ENCODE measurements at places on chromosomes 4 and X.
A peak's percentile ranks its signal among the peaks of the same experiment; 100 is the strongest.

DNA sequence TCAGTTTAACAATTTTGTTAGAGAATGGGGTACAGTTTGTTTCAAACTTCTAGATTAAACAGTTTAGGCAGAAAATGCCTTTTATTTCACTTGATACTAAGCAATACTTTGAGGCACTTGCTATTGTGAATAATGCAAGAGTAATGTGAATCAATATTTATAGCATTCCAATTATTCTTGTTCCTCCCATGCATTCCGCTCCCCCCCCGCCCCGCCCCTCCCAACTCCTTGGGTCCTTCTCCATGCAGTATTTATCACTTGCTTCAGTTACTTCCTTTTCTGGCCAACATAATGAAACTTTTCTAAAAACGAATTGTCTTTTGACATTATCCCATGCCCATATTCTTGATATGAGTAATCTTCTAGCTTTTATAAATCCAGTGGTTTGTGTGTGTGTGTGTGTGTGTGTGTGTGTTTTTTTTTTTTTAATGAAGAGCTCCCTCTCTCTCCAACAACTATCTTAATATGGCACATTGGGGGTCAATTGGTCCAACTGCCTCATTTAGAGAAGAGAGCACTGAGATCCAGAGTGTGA is 1.6 kb downstream of the BANK1 start:
- DNase-seq, result no peak

DNA sequence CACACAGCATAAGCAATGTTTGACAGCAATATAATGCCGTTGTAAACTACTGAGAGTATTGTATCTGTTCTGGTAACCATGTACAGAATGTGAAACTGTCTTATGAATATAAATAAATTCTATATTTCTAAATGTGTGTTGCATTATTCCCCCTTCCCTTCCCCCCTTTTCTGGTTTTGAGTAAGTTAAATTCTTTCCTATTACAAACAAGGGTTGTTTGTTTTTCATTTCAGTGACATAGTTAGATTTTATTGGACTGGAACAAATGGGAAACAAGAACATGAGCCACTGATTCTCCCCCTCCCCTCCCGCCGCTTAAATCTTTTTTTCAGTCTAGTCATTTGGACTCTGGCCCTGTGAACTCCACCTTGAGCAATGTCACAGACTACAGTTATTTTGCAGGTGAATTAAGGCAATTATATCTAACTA is 69.8 kb downstream of the GPAT3 start:
- no peak for DNase-seq

DNA sequence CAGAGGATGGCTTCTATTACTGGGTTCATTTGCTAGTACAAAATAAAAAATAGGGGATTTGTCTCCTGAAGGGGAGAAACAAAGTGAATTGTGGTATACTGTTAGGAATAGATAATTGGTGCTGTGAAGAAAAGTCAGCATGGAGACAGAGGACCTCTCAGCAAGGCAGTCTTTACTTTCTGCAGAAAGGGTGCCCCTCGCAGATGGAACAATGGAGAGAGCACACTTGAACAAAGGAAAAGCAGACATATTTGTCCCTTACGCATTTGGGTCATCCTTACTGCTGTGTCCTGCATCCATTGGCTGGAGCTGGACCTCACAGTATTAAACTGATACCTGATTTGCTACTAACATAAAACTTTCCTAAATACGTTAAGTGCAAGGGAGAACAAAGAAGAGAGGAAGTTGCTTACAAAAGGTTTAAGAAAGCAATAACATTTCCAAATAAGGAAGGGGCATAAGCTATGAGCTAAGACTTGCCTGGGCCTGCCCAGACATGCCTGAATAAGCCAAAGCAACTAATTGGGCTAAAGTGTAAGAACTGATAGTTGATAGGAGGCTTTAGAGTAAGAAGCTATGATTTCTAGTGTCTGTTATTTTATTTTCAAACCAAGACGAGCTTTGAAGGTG is 83.8 kb downstream of the CCKAR start:
- DNase-seq, result no peak

- no peak for DNase-seq
These were observed 216.3 kb upstream of the PCDH18 start for GRCh38 chr4:137748616-137749015.

DNA sequence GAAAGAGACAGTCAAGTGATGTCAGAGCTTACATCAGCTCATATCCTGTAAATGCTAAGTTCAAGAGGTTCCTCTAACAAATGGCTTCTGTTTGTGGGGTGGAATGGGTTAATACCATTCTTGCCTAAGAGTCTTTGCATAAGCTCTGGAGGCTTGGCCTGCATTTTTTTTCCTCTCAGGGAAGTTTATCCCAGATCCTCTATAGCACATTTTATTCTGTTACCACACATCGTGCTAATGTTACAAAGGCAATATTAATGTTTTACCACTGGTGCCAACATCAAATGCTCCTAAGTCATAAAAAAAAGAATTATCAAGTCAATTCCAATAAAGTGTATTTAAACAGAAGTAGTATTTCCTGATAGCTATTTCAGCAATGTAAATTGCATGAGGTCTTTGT is 2.9 kb upstream of the ADH6 start:
- DNase-seq, result no peak

GRCh38 chr4:7295911-7296660 is 103.7 kb downstream of the SORCS2 start:
- no peak for DNase-seq

DNA sequence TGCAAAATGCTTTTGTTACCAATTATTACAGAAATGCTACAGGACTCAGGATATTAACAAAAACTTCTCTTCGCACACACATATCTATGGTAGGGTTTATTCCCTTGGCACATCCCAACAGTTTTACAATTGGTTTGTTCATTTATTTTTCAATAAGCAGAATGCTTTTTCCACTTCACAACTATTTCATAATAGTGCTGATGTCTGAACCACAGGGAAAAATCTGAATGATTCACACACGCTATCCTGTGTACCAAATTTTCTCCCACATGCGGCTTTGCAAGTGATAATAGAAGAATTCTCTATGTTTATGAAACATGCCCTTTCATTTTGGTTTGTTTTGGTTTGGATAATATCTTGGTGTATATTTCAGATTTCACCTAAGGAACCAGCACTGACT is 725.7 kb upstream of the TENM3 start:
- no peak for DNase-seq

DNA sequence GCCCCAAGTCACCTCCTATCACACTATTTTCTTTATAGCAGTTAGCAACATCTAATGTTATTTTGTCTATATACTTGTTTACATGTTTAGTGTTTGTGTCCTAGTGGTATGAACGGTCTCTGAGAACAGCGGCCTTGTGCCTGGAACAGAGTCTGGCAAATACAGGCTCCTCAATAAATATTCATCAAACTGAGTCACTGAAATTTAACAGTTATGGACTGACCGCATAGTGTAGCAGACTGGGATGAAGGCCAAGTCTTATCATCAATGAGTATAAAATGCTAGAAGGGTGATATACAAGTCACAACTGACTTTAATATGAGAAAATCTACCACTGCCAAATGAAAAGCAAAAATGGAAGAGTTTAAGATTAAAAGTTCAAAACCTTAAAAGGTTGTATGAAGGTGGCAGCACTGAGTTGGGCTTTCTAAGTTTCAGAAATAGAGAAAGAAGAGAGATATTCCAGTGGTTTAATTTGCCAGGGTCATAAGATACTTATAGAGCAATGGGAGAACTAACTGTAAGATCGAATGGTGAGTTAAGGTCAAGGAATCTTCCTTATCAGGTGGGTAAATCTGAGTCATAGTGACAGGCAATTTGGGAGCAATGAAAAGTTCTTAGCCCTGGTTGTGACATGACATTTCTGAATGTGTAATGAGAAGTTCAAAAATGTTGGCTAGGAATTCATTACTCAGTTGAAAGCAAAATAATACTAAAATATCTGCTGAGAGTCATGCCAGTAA is 34.9 kb downstream of the ELOVL6 start:
- no peak for DNase-seq

- peak; percentile 1 for DNase-seq
These were observed 768 bp downstream of the MID2 start for GRCh38 chrX:107826238-107827029.

DNA sequence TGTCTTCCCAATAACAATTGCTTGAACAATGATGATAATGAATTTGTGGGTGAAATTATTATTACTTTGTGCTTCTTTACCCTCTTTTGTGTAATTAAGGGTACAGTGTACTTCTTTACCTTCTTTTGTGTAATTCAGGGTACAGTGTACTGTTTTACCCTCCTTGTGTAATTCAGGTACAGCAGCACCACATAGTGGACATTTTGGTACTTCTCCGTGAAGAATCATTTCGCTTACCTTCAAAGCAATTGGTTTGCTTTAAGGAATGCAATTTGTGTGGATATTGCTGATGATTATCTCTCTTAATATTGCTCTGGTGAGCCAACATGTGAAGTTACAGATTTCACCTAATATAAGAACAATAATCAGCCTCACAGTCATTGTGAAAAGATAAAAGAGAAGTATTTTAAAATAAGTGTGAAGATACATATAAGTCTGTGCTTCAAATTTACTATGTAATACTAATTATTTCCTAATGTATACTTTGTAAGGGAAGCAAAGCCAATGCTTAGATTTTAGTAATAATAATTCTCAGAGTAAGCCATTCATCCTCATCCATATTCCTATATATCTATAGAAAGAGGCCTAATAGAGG is 27.2 kb upstream of the SEC24B start:
- no peak for DNase-seq

- no peak for DNase-seq
These were observed 55.7 kb upstream of the SLC7A11 start for GRCh38 chr4:138297743-138298405.

DNA sequence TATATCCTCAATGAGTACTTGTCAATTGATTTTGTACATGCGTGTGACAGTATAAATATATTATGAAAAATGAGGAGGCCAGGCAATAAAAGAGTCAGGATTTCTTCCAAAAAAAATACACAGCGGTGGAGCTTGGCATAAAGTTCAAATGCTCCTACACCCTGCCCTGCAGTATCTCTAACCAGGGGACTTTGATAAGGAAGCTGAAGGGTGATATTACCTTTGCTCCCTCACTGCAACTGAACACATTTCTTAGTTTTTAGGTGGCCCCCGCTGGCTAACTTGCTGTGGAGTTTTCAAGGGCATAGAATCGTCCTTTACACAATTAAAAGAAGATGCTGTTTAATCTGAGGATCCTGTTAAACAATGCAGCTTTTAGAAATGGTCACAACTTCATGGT is at the start of gene OTC:
Gene OTC (plus strand): TSS at position 243 of the 400 bp plus-strand sequence. CDS start 93 bp downstream, at position 336.
- DNase-seq, result no peak

DNA sequence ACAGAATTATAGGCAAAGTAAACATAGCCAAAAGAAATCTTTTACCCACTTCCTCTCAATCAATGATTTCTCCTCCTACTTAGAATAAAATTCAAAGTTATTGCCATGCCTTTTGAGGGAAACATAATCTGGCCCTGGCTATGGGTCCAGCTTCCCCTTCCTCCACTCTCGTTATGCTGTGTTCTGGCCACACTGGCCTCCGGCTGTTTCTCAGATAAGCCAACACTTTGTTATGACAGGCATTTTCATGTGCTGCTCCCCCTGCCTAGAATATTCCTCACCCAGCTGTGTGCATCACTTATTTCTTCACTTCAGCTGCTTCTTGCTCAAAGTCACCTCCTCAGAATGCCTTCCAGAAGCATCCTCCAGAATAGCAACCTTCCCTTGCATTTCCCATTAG is 386.6 kb upstream of the AADAT start:
- DNase-seq, result no peak

DNA sequence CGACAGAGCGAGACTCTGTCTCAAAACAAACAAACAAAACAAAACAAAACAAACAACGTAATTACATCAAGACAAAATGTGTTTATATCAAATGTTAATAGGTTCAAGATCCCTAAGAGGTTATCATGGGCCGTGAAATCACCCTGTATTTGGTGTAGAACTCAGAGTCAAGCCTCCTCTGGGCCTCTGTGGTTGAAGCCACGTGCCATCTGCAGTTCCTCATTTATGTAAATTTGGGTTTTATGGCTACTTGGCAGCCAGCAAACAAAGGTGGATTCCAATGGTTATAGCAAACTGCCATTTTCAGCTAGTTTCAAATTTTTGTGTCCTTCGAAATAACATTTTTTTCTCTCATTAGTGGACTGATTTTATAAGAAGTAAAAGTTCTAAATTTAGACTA is 16.4 kb downstream of the NSDHL start:
- no peak for DNase-seq

DNA sequence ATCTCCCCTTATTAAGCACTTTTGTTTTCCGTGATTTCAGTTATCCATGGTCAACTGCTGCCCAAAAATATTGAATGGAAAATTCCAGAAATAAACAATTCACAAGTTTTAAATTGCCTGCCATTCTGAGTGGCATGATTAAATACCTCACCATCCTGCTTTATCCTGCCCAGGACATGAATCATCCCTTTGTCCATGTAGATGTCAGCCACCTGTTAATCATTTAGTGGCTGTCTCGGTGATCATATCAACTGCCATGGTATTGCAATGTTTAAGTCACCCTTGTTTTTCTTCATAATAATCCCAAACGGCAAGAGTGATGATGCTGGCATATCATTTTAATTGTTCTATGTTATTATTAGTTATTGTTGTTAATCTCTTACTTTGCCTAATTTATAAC is 79.8 kb upstream of the LHFPL1 start:
- no peak for DNase-seq

GRCh38 chr4:170089274-170089667 is 485 bp downstream of the AADAT start:
- no peak for DNase-seq

DNA sequence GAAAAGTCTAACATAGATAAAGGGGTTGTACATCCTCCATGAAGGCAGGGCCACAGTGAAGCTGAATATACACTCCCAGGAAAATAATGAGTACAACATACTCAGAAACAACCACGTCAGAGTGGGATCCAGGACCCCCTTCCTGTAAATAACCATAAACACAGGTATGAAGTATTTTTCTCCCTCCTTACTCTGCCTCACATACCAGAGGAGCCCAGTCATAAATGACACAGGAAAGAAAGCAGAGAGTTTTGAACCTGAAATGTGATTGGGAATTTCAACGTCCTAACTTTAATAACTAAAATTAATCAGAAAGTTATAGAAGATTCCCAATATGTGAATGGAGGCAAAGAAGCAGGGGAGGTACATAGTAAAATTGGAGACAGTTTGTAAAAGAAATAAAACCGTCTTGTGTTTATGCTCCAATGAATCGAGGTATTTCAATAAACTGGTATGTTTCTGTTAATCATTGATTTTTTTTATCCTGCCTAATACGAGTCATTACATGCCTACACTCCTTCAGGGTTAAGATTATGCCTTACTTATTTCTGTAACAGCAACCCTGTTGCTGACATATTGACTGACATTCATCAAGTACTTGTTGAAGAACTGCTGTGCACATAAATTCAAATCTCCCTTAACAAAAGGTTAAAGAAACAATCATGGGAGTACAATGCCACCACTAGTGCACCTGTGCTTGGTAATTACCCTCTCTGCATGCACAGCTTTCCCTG is 431.3 kb downstream of the KCNIP4 start:
- DNase-seq, result no peak

GRCh38 chr4:6017030-6017429 is 1.2 kb downstream of the C4orf50 start:
- DNase-seq, result no peak

Measured in stimulated activated naive B cell treated with anti-CD40 and anti-IgM and Interleukin-4, amounts not matched to agents 10 μg/mL and 1 μg/mL and 100 μg/mL, for 72 hours (primary cell).